ENCODE measurements at places on chromosomes 2 and 18. TPM values are rescaled to one million over a fixed set of nuclear protein-coding genes. Genes with fewer than 3 reads are reported as not detected.

Gene SERPINB4
- total RNA-seq: not detected

Gene FSHR
- 0.17 TPM for total RNA-seq

Gene NAT8
- not detected for total RNA-seq

Gene AFF3
- total RNA-seq: 44.6 TPM

Gene RGPD4
- total RNA-seq: 0.10 TPM

GRCh38 chr2:171530378-171530777 lies 8.1 kb downstream of the CYBRD1 start:
- H3K4me3 ChIP-seq: no peak overlapping the region
- no peak for DNase-seq
- H3K27ac ChIP-seq: no peak overlapping the region
- H3K36me3 ChIP-seq: no peaks in the 10 kb centered on the region
- H3K27me3 ChIP-seq: no peaks in the 10 kb centered on the region

DNA sequence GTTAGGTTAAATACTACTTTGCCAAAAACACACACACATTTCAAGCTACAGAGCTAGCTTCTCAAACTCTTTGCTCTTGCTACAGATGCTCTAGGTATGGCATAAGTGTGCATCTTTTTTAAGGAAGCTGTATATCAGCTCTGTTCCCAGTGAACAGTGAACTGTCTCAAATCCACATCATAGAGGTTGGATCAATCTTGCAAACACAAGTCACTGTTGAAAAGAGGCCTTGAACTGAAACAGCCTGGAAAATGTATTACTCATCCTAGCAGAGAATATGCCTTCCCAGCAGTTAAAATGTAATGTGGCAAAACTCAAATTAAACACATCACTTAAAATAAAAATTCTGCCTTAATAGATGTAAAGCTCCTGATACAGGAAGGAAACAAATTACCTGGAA lies 151.8 kb downstream of the WDPCP start:
- H3K36me3 ChIP-seq: no peaks in the 10 kb centered on the region
- no peaks in the 10 kb centered on the region for H3K27me3 ChIP-seq
- DNase-seq: peak; percentile 3
- no peak overlapping the region for H3K27ac ChIP-seq

DNA sequence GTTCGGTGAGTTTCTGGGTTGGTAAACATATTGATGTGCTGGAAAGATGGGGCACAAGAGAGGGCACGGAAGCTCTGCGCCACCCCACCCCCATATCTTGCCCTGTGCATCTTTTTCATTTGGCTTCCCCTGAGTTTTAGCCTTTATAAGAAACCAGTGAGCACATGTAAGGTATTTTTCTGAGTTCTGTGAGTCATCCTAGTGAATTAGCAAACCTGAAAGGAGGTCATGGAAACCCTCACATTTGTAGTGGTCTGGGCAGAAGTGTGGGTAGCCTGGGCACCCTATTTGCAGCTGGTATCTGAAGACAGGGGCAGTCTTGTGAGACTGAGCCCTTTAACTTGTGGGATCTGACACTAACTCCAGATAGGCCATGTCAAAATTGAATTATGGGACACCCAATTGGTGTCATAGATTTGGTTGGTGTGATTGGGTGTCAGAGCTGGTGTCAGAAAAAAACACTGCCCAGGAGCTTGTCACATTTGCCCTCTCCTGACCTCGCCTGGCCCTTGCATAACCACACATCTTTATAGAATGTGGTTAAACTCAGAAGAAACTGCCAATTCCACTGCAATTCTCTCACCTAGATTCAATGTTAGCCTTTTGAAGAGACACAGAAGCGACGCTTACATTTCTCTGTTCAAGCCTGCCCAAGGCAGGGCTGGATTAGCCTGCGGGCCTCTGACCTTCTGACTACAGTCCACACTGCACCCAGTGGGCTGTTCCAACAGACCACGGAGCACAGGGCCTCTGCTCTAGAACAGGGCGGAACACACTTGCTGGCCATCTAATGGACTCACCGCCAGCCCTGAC lies 12.0 kb upstream of the GALM start:
- H3K36me3 ChIP-seq: no peaks in the 10 kb centered on the region
- no peaks in the 10 kb centered on the region for H3K27me3 ChIP-seq

- H3K27ac ChIP-seq: no peak overlapping the region
- no peaks in the 10 kb centered on the region for H3K36me3 ChIP-seq
- no peaks in the 10 kb centered on the region for H3K4me1 ChIP-seq
Observed at GRCh38 chr18:3345452-3345851, 83.5 kb downstream of the MYL12B start.

DNA sequence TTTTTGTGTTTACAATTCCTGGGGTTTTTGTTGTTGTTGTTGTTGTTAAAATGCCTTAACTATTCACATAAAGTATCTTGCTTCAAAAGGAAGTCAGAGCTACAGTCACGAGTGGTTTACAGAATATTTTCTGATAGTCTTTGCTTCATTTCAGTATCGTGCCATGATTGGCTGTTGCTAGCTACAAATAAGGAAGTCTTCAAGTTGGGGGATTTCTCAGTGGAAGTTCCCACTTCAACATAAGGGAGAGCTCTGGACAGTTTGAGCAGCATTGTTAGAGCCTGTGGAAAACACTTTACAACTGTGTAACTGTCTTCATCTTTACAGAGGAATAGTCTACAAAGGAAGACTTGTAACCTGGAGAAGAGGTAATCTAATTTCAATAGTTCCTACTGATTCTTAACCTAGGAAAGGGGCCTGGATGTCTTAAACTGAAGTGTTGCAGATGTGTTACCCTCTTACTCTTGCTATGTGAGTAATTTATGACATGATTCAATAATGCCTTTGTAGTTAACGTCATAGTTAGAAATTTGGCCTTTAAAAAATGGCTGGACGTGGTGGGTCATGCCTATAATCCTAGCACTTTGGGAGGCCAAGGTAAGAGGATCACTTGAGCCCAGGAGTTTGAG lies 23.4 kb upstream of the TANK start:
- no peaks in the 10 kb centered on the region for H3K36me3 ChIP-seq
- DNase-seq: no peak
- no peak overlapping the region for H3K4me3 ChIP-seq
- H3K27ac ChIP-seq: no peak overlapping the region

- no peak overlapping the region for H3K4me3 ChIP-seq
- H3K4me1 ChIP-seq: no peaks in the 10 kb centered on the region
- H3K36me3 ChIP-seq: no peaks in the 10 kb centered on the region
- no peaks in the 10 kb centered on the region for H3K27me3 ChIP-seq
Observed at GRCh38 chr18:66993492-66993891, 389.6 kb upstream of the CDH19 start.

- DNase-seq: peak; percentile 83
- no peak overlapping the region for H3K4me3 ChIP-seq
- H3K4me1 ChIP-seq: no peaks in the 10 kb centered on the region
- no peaks in the 10 kb centered on the region for H3K36me3 ChIP-seq
Observed at GRCh38 chr2:46097714-46098480, 199.3 kb upstream of the EPAS1 start.

GRCh38 chr2:197071213-197071612 lies 144.7 kb upstream of the PGAP1 start:
- no peak overlapping the region for H3K27ac ChIP-seq
- H3K4me3 ChIP-seq: no peak overlapping the region
- H3K27me3 ChIP-seq: no peaks in the 10 kb centered on the region
- H3K4me1 ChIP-seq: peaks cover 20% of the 10 kb centered on the region
- no peak for DNase-seq

DNA sequence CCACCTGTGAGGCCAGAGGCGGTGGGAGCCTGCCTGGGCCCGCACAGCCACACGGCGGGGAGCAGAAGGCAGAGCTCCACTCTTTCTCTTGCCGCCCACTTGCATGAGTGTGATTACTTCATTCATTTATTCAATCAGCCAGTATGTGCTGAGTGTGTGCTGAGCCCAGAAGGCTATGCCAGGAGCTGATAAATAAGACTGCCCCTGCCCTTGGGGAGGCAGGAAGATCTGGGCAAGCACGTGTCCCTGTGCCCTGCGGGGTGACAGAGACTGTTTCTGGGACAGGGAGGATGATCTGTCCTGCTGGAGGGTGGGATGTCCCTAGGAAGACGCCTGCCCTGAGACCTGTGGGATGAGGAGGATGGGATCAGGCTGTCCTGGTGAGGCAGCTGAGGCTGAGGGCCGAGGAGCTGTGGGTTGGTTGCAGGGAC lies 250.8 kb downstream of the DYSF start:
- H3K36me3 ChIP-seq: no peaks in the 10 kb centered on the region
- no peaks in the 10 kb centered on the region for H3K27me3 ChIP-seq
- H3K4me3 ChIP-seq: no peak overlapping the region
- peaks cover 51% of the 10 kb centered on the region for H3K4me1 ChIP-seq
- H3K27ac ChIP-seq: no peak overlapping the region

GRCh38 chr2:218307415-218308090 lies 15.2 kb upstream of the TMBIM1 start:
- no peak overlapping the region for H3K27ac ChIP-seq
- no peaks in the 10 kb centered on the region for H3K36me3 ChIP-seq
- no peak overlapping the region for H3K4me3 ChIP-seq
- H3K4me1 ChIP-seq: no peaks in the 10 kb centered on the region

DNA sequence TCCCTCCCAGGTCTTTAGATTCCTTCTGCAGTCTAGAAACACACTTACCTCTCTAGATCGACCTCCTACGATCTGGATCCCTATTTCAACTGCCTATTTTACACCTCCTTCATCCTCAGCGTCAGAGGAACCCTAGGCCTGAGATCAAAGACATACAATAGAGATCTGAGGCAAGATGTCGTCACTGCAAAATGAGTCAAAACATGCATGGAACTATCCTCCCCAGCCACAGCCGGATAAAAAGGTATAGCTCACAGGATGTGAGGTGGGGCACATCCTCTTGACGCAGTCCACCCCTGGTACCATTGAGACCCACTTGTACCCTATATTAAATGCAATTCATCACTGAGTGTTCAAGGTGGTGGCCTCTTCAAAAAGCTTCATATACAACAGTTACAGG lies 63.7 kb upstream of the DNAJC10 start:
- no peaks in the 10 kb centered on the region for H3K4me1 ChIP-seq
- no peaks in the 10 kb centered on the region for H3K36me3 ChIP-seq
- DNase-seq: no peak
- no peaks in the 10 kb centered on the region for H3K27me3 ChIP-seq

DNA sequence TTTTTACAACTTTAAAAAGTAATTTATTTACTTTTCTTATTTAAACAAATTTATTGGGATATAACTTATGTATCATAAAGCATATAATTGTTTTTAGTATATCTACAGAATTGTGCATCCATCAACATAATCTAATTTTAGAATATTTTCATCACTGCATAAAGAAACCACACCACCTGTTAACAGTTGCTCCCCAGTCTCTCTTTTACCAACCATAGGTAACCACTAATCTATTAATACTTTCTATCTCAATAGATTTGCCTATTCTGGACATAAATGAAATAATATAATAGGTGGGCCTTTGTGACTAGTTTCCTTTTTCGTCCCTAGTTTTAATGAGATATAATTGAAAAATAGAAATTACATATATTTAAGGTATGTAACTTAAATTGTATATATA lies 90.6 kb downstream of the ADAM23 start:
- H3K27me3 ChIP-seq: no peaks in the 10 kb centered on the region
- H3K27ac ChIP-seq: no peak overlapping the region
- H3K36me3 ChIP-seq: no peaks in the 10 kb centered on the region
- H3K4me3 ChIP-seq: no peak overlapping the region
- DNase-seq: no peak

DNA sequence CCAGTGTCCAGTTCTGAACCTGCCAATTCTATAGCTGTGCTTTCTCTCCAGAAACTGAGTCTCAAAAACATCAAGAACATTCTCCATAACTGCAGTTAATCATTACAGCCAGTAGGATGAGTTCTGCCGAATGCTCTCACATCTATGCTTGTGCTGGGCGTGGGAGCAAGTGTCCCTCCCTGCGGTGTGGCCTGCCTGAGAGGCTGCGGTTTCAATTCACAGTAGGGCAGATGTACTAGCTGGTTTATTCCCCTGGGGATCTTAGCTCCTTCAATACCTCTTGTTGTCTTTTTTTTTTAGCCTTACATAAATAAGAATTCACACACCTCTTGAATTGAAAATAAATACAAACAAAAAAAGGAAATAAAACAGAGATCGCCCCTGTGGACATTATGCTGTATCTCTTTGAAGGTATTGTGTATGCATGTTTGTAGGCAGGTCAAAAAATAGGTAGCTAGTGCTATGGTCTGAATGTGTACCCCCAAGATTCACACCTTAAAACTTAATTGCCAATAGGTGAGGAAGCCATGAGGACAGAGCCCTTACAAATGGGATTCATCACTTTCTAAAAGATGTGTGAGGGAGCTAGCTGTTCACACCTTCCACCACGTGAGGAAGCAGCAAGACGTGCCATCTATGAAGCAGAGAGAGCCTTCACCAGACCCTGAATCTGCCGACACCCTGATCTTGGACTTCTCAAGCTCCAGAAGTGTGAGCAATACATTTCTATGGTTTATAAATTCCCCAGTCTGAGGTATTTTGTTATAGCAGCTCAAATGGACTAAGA lies 74.3 kb downstream of the BCL2L11 start:
- no peaks in the 10 kb centered on the region for H3K27me3 ChIP-seq
- no peak overlapping the region for H3K4me3 ChIP-seq
- no peak overlapping the region for H3K27ac ChIP-seq
- DNase-seq: no peak
- no peaks in the 10 kb centered on the region for H3K36me3 ChIP-seq
- no peaks in the 10 kb centered on the region for H3K4me1 ChIP-seq

DNA sequence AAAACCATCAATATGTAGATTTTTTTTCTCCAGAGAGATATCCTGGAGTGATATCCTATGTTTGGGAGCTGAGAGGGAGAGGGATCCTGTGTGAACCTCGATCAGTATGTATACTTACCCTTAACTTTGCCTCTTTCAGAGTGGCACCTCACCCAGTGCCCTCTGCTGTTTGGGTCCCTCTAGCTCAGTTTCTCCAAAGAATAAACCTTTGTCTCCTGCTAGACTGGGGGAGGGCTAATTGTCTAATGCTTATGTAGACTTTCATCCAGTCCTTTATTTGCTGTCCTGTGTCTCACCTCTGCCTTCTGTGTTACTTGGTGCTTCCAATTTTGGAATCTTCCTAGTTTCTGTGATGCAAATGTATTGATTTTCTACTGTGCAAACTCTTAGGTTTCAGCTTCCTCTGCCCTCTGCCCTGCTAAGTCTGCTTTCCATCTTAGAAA lies 48.4 kb downstream of the MTX2 start:
- no peak for DNase-seq
- H3K4me1 ChIP-seq: no peaks in the 10 kb centered on the region
- H3K27ac ChIP-seq: no peak overlapping the region
- H3K4me3 ChIP-seq: no peak overlapping the region
- H3K27me3 ChIP-seq: no peaks in the 10 kb centered on the region

GRCh38 chr2:173667014-173667413 lies 298.2 kb downstream of the SP3 start:
- H3K4me1 ChIP-seq: peaks cover 4% of the 10 kb centered on the region
- no peak for DNase-seq
- H3K36me3 ChIP-seq: no peaks in the 10 kb centered on the region
- no peak overlapping the region for H3K27ac ChIP-seq
- H3K4me3 ChIP-seq: no peak overlapping the region

- no peaks in the 10 kb centered on the region for H3K36me3 ChIP-seq
- H3K27me3 ChIP-seq: no peaks in the 10 kb centered on the region
- H3K4me1 ChIP-seq: no peaks in the 10 kb centered on the region
- H3K4me3 ChIP-seq: no peak overlapping the region
- H3K27ac ChIP-seq: no peak overlapping the region
- no peak for DNase-seq
Observed at GRCh38 chr2:34368304-34368703, 769.2 kb upstream of the FAM98A start.

GRCh38 chr2:235433860-235434259 lies 60.0 kb upstream of the AGAP1 start:
- peak; percentile 74 for DNase-seq
- peaks cover 5% of the 10 kb centered on the region for H3K4me1 ChIP-seq
- H3K4me3 ChIP-seq: no peak overlapping the region
- H3K27me3 ChIP-seq: no peaks in the 10 kb centered on the region
- H3K27ac ChIP-seq: peak overlapping the region; percentile 2

- no peaks in the 10 kb centered on the region for H3K36me3 ChIP-seq
- no peak overlapping the region for H3K4me3 ChIP-seq
- H3K27me3 ChIP-seq: no peaks in the 10 kb centered on the region
- no peak overlapping the region for H3K27ac ChIP-seq
Observed at GRCh38 chr2:72527424-72527823, 298.4 kb downstream of the EXOC6B start.
